ENCODE measurements at places on chromosomes 7 and 10.

DNA sequence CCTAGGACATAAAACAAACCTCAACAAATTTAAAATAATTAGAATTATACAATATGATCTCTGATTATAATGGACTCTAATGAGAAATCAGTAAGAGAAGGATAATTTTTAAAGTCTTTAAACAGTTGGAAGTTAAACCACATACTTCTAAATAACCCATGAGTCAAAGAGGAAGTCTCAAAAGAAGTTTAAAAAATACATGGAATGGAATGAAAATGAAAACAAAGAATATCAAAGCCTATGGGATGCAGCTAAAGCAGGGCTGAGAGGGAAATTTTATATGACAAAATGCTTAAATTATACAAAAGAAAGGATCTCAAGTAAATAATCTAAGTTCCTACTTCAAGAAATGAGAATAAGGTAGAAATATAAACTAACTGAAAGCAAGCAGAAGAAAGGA is 460.5 kb downstream of the RPS24 start:
- DNase-seq: no peak

- DNase-seq: no peak
Measured at GRCh38 chr10:93060887-93061593, 442 bp downstream of the CYP26C1 start.

DNA sequence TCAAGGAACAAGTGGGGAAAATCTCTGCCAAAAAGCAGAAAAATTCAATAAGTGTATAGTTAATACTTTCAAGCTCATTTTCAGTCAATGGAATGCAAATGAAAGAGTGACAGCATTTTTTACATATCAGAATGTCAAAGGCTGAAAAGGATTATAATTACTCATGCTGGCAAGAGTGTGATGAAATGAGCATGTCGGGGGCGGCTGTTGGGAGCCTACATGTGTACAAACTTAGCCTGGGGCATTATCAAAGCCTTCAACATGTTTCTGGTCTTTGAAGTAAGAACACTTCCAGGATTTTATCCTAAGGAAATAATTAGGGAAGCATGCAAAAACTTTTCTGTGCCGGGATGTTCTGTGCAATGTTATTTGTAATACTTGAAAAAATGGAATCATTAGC is 221.7 kb upstream of the LYZL1 start:
- peak; percentile 38 for DNase-seq

DNA sequence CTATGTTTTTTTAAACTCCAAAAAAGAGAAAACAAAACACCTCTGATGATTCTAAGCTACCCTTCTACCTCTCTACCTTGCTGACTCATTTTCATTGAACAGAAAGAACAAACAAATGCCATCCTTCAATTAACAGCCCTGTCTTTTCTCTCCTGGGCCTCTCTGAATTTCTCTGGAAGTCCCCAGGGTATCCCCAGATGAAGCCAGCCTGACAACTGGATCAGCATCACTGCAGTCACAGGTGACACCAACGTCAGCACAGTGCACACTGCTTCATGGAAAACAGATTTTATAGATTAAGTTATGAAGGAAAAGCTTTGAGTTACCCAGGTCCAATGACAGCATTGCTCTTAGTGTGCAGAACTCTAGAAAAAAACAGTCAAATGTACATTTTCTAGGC is 5.7 kb downstream of the HUS1 start:
- no peak for DNase-seq

GRCh38 chr7:98321301-98321700 is 39.8 kb downstream of the BRI3 start:
- DNase-seq: no peak

DNA sequence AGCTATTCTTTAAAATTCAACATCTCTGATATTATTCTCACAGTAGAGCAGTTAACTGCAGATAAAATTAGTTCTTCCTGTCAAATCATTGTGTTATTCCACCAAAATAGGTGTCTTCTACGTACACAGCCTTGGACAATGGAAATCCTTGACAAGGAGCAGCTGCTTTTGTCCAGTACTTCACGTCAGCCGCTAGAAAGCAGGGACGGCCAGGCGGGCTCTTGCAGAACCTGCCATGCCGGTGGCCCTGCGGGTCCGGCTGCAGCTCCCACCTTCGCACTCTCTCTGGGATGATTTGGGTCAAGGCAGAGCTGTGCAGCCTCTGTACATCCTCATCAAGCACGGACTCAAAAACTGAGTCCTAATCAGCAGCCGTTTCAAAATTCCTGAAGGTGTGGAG is 2.2 kb upstream of the FOXI2 start:
- no peak for DNase-seq

DNA sequence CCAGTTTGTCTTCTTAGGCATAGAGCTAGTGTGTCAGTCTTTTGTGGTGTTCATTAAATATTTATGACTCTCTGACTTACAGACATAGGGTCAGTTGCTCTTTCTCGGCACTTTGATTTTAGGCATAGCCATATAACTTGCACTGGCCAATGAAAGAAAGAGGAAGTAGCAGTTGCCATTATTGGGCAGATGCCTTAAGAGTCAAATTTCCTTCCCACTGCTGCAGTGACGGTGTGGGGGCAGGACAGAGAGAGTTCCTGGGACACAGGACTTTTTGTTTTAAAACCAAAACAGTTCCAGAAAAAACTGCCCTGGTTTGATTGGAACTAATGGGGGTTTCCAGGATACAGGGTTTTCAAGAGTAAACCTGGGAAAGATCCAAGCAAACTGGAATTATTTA is 60.2 kb upstream of the PHF14 start:
- DNase-seq: no peak

- no peak for DNase-seq
Measured at GRCh38 chr7:139673230-139673629, 104.6 kb downstream of the HIPK2 start.

DNA sequence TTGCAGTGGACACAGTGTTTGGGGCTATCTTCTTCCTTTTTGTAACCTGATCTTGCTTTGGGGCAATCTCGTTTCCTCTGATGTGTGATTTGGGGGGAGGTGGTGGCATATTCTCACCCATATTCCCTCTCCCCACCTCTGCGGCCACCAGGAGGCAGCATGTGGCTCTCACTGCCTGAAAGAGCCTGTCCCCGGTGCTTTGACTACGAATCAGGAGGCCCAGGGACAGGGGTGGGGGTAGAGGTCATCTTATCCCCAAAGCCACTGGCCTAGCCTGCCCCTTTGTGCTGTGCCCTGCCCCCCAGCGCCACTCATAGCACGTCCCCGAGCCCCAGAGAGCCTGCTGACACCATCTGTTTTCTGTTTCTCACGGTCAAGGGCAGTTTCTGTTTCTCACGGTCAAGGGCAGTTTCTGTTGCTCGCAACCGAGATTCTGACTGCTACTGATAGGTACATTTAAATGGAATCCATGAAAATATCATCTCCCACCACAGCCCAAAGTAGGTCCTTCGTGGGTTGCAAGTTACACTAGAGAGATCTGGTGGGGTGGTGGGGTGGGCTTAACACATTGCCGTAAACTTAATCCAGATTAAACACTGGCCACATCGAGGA is 28.2 kb downstream of the PHYH start:
- no peak for DNase-seq

DNA sequence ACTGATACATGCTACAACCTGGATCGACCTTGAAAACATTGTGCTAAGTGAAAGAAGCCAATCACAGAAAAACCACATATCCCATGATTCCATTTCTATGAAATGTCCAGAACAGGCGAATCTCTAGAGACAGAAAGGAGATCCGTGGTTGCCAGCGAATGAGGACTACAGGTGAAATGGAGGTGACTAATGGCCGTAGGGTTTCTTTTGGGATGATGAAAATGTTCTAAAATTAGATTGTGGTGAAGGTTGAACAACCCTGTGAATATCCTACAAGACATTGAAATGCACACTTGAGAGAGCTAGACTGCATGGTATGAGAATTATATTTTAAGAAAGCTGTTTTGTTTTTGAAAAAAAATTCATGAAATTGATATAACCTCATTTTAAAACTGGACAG is 188.5 kb upstream of the PLXNA4 start:
- DNase-seq: no peak

GRCh38 chr7:114916261-114916892 is 5.5 kb upstream of the MDFIC start:
- DNase-seq: no peak

- peak; percentile 18 for DNase-seq
Measured at GRCh38 chr7:51069411-51070083, 247.1 kb downstream of the COBL start.

DNA sequence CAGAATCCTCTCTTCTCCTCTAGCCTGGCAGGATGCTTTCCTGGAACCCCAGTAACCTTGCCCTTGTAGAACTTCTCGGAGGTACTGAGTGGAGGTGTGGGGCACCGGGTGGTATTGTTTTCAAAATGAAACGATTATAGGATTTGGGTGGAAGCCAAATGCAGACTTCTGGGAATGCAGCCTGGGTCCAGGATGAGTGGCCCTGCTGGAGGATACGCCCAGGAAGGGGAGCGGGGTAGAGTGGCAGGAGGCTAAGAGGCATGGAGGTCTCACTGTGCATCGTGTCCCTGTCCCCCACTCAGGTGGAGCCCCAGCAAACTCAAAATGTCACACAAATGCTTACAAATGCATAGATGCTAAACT is 109.1 kb upstream of the PPIF start:
- DNase-seq: no peak

DNA sequence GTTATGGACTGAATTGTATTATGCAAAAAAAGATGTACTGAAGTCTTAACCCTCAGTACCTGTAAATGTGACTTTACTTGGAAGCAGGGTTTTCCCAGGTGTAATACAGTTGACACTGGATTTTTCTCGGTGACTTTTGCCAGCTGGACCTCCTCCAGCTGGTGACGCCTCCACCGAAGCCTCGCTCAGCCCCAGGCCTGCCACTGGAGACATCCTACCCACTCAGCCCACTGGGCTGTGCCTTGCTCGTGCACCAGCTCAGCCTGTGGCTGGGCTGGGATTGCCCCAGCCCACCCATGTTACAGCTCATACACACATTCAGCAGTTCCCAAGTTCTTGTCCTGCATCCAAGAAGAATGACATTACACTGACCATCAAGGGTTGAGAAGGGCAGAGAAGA is 42.4 kb upstream of the GPR22 start:
- DNase-seq: no peak

DNA sequence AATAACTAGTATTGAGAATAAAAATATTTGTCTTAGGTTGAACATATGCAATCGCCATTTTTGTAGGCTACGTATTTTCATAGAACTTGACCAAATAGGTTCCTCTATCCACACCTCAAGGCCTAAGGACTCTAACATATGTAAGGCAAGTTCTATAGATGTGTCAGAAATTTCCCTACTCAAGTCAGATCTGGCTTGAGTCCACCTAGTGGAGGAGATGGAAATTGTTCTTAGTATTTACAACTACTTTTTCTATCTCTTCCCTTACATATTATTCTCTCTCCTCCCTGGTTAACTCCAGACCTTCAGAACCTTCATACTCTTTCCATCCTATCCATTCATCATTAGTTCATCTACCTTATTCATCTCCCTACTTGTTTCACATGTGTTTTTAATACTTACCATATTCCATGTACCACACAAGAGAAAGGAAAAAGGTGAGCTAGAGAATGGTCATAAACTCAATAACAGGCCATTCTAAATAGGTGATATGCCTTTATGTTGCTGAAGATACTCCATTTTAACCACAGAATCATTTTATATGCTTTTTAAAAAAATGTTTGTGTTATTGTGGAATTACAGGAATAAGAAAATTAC is 174.5 kb upstream of the HDAC9 start:
- peak; percentile 54 for DNase-seq

DNA sequence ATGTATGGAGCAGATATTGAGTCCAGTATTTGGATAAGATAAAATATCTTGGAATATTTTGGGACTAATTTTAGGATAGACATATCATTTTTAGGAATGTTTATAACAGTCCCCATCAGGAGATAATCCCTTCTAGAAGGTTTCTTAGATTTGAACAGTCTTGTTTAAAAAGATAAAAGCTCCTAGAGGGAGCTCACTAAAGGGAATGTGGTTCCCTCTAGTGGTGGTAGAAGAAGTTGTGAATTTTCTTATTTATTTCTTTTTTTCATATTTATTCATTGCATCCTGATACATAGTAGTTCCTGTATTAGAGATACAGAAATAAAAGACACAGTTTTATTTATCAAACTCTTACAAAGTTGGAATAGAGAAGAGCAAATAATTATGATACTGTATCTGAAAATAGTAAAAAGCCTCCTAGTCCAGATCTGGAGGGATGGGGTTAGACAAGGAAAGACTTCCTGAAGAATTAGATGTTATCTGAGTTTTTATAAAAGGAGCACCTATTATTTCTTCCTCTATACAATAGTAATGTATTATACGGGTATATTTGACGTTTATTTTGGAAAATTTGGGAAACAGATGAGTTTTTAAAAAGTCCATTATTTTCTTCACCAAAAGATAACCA is 24.5 kb upstream of the KLF14 start:
- peak; percentile 70 for DNase-seq

DNA sequence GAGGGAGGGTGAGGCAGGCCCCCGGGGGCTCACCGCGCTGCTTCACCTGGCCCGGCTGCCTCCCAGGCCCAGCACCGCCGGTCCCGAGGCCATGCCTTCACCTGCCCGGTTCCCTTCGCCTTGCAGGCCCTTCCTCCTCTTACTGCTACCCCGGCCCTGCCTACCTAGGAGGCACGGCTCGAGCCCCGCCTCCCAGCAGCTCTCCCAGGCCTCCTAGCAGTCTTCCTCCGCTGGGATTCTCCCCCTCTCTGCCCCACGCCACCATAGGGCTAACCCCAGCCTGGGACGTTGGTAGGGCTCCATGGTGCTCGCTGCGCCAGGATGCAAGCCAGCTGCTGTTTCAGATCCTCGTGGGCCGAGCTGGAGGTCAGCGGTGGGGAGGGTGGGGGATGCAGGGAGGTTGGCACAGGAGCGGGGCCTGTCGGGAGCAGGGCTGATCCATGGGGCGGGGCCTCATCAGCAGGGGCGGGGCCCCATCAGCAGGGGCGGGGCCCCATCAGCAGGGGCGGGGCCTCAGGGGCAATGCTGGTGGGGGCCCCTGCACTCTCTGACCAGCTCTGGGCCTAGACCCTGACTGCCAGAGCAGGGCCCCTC is 63.3 kb downstream of the RASGEF1A start:
- DNase-seq: no peak

GRCh38 chr7:152341039-152341913 is 94.5 kb downstream of the KMT2C start:
- DNase-seq: peak; percentile 66

DNA sequence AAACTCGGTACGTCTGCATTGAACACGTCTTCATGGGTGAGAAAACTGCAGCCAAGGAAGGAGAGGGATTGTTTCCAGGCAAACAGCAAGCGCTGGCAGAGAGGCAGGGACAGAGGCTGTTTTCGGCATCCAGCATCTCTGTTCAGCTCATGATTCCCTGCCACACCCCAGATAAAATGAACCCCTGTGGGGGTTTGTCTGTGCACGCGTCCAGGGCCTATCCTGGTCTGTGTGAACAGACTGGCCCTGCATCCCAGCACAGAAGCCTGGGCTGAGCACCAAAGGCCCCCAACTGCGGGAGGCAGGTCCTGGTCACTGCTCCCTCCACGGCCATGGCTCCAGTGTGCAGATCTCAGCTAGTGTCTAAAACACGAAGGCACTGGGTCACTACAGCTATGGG is 83.3 kb upstream of the FAM20C start:
- no peak for DNase-seq

All from AG10803 (cell line).